ENCODE measurements at places on chromosomes 12 and 14.
A peak's percentile ranks its signal among the peaks of the same experiment; 100 is the strongest.

GRCh38 chr14:96901227-96901626, 104.0 kb downstream of the VRK1 start:
- peak; percentile 26 for DNase-seq

GRCh38 chr14:103788086-103788485, 59.3 kb downstream of the PPP1R13B start:
- DNase-seq, result no peak

DNA sequence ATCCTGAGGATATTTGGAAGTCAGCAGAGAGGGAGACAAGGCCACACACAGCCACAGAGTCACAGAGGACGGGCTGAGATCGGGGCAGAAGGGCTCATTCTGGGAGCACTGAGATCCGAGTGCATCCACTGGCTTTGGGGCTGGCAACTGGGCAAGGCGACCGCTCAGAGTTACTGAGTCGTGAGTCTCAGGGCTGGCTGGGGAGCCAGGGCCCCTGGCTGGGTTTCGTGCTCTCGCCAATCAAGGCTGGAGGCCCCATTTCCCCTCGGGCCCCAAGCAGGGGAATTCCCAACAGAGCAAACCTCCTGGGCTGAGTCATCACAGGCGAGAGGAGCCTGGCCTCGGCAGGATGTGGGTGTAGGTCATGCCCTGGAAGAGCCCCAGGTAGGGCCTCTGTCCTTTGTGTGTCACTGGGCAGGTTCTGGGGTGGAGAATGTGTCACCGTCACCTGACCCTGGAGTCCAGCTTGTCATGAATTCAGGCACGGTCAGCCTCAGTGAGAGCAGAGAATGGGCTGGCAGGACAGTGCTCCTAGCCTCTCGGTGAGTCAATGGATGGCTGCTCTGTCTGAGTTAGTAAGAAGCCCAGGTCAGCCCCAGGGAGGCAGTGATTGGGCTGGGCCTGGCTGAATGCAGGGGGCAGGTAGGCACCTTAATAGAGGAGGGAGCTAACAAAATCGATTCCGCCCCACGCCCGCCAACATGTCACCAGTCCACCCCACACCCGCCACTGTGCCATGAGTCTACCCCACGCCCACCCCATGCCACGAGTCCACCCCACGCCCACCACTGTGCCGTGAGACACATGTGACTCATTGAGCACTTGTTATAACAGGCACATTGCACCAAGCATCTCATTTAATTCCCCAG, 16.9 kb downstream of the ASB2 start:
- DNase-seq, result peak; percentile 70

GRCh38 chr12:93981411-93981810, 167.0 kb upstream of the PLXNC1 start:
- no peak for DNase-seq

GRCh38 chr12:10279937-10280336, 27.7 kb upstream of the KLRD1 start:
- DNase-seq, result no peak

- DNase-seq, result no peak
Observed at GRCh38 chr14:82223276-82223675, 689.6 kb upstream of the SEL1L start.

DNA sequence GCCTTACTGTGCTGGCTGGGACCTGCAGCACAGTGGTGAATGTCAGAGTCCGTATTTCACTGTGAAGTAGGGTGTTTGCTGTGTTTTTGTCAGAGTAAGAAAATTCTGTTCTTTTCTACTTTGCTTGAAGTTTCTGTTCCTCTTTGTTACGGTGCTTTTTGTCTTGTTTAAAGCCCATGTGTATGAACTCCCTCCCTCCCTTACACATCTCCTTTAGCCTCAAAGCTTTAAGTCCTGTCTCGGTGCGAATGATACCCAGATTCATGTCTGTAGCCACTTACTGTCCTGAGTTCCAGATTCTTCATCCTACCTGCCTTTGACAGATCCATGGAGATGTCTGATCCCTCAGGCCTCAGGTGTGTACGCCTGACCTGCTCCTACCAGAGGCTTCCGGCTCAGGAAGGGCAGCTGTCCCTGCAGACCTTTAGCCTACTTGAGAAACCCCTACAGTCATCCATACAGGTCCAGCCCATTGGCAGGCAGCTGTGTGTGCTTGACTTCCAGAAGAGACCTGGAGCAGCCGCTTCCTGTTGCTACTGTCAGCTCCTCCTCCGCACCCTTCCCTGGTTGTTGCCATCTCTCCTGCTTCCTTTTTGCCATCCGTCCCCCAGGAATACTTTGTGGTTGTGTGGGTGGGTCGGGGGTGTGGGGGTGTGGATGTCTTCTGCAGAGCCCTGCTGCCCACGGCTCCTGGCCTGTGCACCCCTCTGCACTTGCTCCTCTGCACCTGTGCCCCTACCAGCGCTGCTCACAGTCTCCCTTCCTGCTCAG, 72.9 kb downstream of the DDX51 start:
- DNase-seq, result peak; percentile 66

Measured in GM19239 (cell line).